ENCODE measurements at places on chromosomes 5 and 9. TPM values are rescaled to one million over a fixed set of nuclear protein-coding genes. Genes with fewer than 3 reads are reported as not detected.

Gene PDE8B
- 1.1 TPM for total RNA-seq

Gene PHF24
- 3.1 TPM for total RNA-seq

Gene ATG12
- 67.3 TPM for total RNA-seq

Gene DMGDH
- total RNA-seq: 1.7 TPM

Gene TXNDC8
- not detected for total RNA-seq

Gene C9orf153
- total RNA-seq: 0.27 TPM

Gene SPTAN1
- total RNA-seq: 750 TPM

Gene HMCN2
- 9.3 TPM for total RNA-seq

Gene ZDHHC21
- total RNA-seq: 15.2 TPM

Gene NMUR2
- not detected for total RNA-seq

Gene MYORG
- total RNA-seq: 4.6 TPM

Gene FOXD4
- total RNA-seq: 0.76 TPM

Gene CDO1
- 136 TPM for total RNA-seq

Gene FSTL4
- 29.0 TPM for total RNA-seq

Gene SLC4A9
- total RNA-seq: not detected

Gene CLIC3
- total RNA-seq: not detected

Gene UNC5A
- 5.6 TPM for total RNA-seq

Gene FCHSD1
- total RNA-seq: 25.8 TPM
